Glomerular endothelial cell (primary cell): ENCODE measurements at places on chromosomes 5 and 9. TPM values are rescaled to one million over a fixed set of nuclear protein-coding genes. Genes with fewer than 3 reads are reported as not detected.

Gene GCNT4
- total RNA-seq = 0.39 and 0.41 TPM in 2 replicates

Gene ISCA1
- 18.8 and 28.9 TPM in 2 replicates for total RNA-seq

- no peak for DNase-seq
Observed at GRCh38 chr9:114685951-114686350, 4.0 kb upstream of the TEX48 start.

DNA sequence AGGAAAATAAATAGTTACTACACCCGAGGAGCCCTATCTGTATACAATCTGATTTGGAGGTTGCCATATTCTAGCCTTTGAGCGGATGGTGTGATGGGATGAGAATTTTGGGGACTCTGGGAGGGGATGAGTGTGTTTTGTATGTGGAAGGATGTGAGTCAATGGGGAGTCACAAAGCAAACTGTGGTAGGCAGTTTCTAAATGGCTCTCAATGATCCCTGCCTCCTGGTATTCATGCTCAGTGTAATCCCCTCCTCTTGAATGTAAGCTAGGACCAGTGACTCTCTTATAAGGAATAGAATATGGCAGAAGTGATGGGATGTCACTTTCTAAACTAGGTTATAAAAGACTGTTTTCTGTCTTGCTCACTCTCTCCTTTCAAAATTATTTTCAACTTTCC lies 205.7 kb upstream of the RIOK2 start:
- no peak for DNase-seq

Gene DNAJB5
- total RNA-seq = 14.1 and 17.6 TPM in 2 replicates

GRCh38 chr9:83066771-83067170 lies 3.8 kb upstream of the RASEF start:
- DNase-seq = no peak

Gene PCDHGB4
- 11.1 and 19.5 TPM in 2 replicates for total RNA-seq

DNA sequence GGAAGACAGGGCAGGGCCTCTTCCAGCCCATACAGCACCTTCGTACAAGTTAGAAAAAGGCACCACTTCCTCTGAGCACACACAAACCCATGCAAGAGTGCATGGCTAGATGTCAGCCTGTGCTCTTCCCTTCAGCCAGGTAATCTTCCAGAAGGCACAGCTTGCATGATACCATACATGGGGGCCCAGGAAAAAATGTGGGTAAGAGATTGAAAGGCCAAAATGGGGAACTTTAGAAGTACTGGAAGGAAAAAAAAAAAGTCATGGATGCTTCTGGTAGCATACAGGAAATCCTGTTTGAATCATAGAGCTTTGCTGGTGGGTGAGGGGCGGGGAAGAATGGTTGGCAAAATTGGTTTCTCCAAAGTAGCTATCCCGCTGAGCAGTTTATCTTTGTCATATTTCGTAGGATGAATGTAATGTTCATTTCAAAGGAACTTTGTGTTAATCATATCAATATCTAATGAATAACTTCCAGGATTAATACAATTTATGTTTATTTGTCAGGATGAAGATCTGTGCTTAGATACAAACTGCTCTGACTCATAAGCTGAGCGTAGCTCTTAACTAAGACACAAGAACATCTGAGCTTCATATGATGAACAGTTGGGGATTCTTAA lies 78.2 kb upstream of the MAP3K1 start:
- no peak for DNase-seq

DNA sequence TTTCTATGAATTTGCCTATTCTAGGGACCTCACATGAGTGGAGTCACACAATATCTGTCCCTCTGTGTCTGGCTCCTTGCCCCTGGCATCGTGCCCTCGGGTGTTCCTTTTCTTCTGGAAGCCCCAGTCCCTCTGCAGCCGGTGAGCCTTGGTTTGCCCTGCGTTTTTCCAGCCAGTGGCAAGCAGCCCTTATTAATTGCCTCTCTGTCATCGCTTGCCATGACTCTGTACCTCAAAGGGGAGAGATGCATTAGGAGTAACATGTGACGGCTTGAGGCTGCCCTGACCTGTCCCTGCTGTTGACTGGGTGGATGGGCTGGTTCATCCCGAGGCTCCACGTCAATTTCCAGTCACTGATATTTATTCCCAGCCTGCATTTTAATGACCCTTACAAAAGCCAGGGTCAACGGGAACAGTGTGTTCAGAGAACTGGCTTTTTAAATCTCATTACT lies 87.3 kb downstream of the CFAP90 start:
- DNase-seq = no peak

GRCh38 chr9:3508521-3509291 lies 17.1 kb downstream of the RFX3 start:
- no peak for DNase-seq

DNA sequence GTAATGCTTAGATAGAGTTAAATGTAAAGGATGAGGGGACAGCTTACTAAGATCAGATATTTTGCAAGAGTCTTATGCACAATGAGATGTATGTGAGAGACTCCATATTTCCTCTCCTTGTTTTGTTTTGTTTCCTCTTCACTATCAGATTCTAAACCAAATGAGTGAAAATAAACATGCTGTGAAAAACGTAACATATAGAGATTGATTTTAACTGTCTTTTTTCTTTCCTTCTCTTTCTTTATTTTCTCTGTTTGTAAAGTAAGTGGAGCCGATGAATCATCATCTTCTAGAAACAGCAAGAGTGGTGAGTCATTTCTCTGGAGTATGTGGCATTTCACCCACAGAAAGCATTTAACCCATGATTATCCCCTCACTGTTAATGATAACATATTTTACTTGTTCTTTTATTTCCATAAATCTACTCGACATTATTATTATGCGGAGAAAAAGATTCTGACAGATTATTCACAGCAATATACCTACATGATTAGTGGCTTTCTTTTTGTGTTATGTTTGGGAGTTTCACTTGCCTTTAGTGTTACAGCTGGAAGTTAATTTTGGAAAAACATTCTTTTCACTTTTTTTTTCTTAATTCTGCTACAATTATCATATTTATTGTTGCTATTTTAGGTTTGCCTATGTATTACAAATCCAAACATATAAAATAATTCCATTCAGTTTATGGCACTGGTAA lies 2.1 kb upstream of the ANXA1 start:
- no peak for DNase-seq

- DNase-seq = no peak
Observed at GRCh38 chr5:111779922-111780292, 22.9 kb upstream of the NREP start.

DNA sequence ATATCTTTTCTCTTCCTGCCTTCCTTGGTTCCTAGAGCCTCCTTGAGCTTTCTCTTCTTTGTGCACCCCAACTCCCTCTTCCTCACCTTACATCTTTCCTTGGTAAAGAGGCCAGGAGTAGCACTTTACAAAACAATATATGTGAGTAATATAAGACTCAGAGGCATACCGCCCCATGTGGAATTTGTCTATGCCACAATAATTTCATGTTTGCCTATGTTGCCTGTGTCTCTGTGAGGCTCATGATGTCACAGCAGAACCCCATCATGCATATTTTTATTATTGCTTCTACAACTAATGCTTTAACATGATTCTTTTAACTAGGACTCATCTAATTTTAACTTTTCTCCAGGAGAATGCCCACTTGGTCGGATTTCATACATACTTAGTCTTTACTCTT lies 15.0 kb upstream of the LVRN start:
- DNase-seq = no peak

Gene LCN1
- total RNA-seq = not detected in 2 replicates

Gene PTGER4
- total RNA-seq = 31.3 and 55.1 TPM in 2 replicates

Gene SLC4A9
- 0.06 TPM in 1 of 2 replicates, not detected in the other for total RNA-seq

DNA sequence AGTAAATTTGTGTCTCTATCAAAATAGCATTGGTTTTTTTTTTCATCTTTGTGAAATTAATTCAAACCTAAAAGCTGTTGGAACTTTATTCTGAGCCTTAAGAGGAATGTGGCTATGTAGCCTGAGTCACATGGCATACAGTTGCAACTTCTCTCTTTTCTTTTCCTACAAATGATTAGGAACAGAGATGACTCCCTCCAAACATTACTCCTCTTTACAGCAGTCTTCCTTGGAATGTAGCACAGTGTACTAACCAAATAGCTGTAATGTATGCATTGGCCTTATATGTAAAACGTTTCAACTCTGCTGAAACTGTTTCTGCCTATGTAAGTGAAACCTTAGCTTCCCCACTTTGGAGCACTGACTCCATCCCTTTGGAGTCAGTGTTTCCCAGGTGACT lies 100.9 kb upstream of the MAP1B start:
- DNase-seq = no peak

Gene PCDHA8
- 0.18 TPM in 1 of 2 replicates, not detected in the other for total RNA-seq
